Placental pericyte (primary cell): ENCODE measurements at places on chromosomes 6 and 20. TPM values are rescaled to one million over a fixed set of nuclear protein-coding genes. Genes with fewer than 3 reads are reported as not detected.

PLA2G7 gene
- 0.14 TPM in 1 of 2 replicates, not detected in the other for total RNA-seq

PTPRT gene
- not detected in 2 replicates for total RNA-seq

MED20 gene
- total RNA-seq = 27.1 and 35.2 TPM in 2 replicates

MLIP gene
- total RNA-seq = 0.44 TPM in 1 of 2 replicates, not detected in the other

CDSN gene
- total RNA-seq = 0.14 TPM in 1 of 2 replicates, not detected in the other

ERVFRD-1 gene
- 0.22 TPM in 1 of 2 replicates, not detected in the other for total RNA-seq

FERMT1 gene
- total RNA-seq = 0.88 and 7.3 TPM in 2 replicates
